ENCODE measurements at places on chromosomes 13 and 19. TPM values are rescaled to one million over a fixed set of nuclear protein-coding genes. Genes with fewer than 3 reads are reported as not detected.

- DNase-seq = no peak
These were observed 145.7 kb downstream of the ABCC4 start for GRCh38 chr13:95155504-95155903.

- no peak for DNase-seq
These were observed 725 bp downstream of the FAM124A start for GRCh38 chr13:51222686-51223559.

GRCh38 chr13:77422724-77423123, 95.8 kb upstream of the MYCBP2 start:
- DNase-seq = no peak

GRCh38 chr13:113292021-113292862, 4.8 kb upstream of the LAMP1 start:
- DNase-seq = peak; percentile 37

GRCh38 chr13:33519561-33520467, 234.3 kb upstream of the STARD13 start:
- peak; percentile 84 for DNase-seq

- DNase-seq = no peak
These were observed 117.8 kb upstream of the IRS2 start for GRCh38 chr13:109904218-109904617.

FGF9 gene
- total RNA-seq = 4.3 TPM

ELANE gene
- total RNA-seq = not detected

DNA sequence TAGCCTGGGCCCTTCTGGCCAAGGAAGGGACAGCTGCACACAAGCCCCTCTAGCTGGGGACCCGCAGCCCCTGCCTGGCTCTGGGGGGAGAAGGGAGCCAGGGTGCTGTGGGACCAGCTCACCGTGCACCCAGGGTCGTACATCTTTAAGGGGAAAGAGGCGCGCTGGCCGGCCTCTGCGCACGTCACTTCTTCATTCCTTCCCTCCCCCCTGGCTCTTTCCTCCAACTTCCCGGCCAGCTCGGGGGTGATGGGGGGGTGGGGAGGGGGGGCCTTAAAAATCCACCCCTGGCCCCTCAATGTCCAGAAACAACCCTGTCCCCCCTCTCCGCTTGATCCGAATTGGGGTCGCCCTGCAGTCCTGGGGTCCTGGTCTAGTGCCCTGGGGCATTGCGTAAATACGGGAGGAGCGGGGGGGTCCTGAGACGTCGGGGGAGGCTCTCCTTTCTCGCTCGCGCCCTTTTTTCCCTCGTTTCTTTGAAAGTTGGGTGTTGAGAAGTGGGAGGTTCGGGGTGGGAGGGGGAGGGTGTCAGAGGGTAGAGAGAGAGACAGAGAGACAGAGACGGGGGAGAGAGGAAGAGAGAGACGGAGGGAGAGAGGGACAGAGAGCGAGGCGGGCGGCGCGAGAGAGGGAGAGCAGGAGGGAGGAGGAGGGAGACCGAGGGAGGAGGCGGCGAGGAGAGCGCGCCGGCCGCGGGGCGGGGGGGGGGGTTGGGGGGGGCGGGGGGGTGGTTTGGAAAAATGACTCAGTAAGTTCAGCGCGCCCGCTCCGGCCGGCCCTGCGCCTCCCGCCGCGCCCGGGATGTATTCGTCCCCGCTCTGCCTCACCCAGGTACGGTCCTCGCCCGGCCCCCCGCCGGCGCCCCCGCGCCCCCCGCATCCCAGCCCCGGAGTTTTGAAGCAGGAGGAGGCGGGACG, at the start of gene NFIC:
Gene NFIC, plus strand, starts transcription at position 748 of the 917 bp plus-strand sequence. Its CDS starts 54 bp downstream, at position 802.
- DNase-seq = peak; percentile 90

GRCh38 chr13:62057286-62057685, 641.6 kb upstream of the PCDH20 start:
- no peak for DNase-seq

- peak; percentile 19 for DNase-seq
These were observed 109.2 kb upstream of the SLC7A1 start for GRCh38 chr13:29704648-29705047.

DNA sequence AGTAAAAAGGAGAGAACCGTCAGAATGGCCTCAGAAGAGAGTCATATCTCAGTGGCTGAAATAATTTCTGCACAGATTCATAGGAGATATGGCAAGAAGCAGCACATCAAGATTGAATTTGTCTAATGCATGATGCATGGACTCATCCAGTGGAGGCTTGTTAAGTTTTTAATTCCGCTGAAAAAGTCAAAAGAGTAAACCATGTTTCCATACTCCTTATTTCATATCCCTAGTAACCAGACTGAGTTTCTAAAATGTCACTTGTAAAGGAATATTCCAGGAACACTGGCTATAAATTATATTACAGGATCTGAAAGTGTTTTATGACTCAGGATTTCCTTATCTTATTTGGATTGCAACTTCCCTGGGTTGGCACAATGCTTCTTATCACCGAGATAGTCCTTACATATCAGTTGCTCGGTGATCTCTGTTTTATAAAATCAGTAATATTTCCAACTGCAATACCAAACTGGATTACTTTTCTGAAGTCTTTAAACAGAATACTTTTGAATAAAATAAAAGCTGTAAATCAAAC, 180.2 kb upstream of the TSC22D1 start:
- DNase-seq = no peak

DNA sequence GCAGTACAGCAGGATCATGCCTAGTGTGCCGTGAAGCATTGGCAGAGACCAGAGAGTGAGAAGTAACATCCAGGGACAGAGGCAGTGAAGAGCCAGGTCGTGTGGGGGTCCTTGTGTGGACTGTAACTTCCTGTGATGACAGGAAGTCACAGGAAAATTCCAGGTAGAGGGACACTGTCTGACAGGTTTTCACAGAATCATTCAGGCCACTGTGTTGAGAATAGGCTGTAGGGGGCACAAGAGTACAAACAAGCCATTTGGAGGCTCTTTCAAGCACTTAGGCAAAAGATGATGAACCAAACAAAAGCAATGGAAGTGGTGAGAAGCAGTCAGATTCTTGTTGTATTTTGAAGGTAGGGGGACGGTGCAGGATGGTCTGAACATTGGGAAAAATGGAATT, 46.4 kb downstream of the N4BP2L1 start:
- no peak for DNase-seq

LPAR2 gene
- total RNA-seq = not detected

- no peak for DNase-seq
These were observed 315 bp downstream of the ZNF492 start for GRCh38 chr19:22634450-22634827.

DNA sequence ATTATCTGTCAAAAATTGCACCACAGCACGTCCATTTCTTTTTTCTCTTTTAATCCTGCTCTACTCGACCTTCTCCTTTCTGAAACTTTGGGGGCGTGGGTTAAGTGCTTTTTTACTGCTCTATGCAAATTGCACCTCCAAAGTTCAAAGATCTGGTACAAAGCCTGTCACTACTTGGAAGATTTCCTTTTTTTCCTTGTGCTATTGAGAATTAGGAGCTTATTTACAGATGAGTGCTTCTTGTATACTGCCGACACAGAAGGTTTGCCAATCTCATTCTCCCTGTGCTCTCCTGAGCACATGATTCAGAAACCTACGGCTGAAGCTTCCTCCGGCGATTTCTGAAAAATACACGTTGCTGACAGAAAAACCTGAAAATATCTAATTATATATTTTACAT, 94.8 kb downstream of the TEX29 start:
- DNase-seq = no peak

GRCh38 chr19:588093-588740, 1.5 kb upstream of the HCN2 start:
- peak; percentile 73 for DNase-seq

- peak; percentile 89 for DNase-seq
These were observed 84.3 kb downstream of the NUFIP1 start for GRCh38 chr13:44904967-44905366.

CILP2 gene
- total RNA-seq = 0.66 TPM

CEACAM4 gene
- not detected for total RNA-seq

DNA sequence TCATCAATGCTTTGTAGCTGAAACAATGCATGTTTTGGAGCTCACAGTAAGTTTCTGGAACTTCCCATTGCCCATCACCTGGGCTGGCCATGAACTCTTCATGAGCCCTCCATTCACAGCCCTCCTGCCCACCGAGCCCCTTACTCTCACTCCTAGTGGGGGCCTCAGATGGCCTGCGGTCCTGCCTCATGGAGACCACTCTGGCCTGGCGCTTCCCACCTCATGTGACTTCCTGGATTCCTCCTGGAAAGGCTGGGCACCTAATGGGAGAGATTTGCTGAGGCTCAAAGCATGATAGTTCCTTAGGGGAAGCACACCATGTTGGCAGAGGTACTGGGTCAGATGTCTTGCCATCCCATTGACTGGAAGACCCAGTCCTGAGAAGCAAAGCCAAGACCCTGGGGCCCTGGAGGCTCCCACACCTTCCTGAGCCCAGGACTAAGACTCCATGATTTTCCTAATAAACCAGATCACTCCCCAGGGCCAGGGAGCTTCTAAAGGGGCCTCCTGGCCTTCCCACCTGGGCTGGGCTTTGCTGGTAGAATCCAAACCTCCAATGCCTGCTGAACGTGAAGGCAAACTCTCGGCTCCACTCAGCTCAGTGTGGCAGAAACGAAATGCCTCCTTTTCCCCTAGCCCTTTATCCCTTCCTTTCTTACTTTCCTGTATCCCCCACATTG, 49.4 kb upstream of the ZNF536 start:
- no peak for DNase-seq

- DNase-seq = no peak
These were observed 80.6 kb upstream of the SIAH3 start for GRCh38 chr13:45932172-45932571.

GRCh38 chr13:60138674-60139073, 25.1 kb downstream of the DIAPH3 start:
- DNase-seq = no peak

GRCh38 chr19:18322318-18322758, 538 bp downstream of the LSM4 start:
- peak; percentile 74 for DNase-seq

DNA sequence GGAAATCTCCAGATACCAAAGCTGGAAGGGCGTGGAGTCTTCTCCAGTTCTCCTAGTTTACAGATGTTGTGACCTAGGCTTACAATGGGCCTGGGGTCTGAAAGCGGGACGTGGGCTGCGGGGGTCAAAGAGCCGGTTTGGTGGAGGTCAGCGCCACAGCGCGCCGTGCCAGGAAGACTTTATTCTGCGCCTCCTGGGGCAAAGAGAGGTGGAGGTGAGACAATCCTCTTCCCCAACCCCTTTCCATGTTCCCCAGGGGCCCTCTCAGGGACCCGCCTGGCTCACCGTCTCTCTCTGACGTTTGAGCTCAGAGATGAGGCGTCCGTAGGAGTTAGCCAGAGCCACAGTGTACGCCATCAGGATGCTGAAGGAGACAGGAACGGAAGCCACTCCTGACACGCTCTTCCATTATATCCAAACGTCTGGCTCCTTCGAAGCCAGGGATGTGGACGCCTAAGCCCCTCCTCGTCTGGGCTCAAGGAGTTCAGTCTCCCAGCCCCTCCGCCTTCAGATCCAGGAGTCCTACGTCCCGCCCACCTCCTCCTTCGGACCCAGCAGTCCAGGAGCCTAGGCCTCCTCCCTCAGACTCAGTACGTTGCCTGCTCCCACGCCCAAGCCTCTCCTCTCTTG, 776 bp upstream of the LENG1 start:
- DNase-seq = no peak

GRIN2D gene
- 0.03 TPM for total RNA-seq

OR7A5 gene
- total RNA-seq = not detected

F2RL3 gene
- not detected for total RNA-seq

DNA sequence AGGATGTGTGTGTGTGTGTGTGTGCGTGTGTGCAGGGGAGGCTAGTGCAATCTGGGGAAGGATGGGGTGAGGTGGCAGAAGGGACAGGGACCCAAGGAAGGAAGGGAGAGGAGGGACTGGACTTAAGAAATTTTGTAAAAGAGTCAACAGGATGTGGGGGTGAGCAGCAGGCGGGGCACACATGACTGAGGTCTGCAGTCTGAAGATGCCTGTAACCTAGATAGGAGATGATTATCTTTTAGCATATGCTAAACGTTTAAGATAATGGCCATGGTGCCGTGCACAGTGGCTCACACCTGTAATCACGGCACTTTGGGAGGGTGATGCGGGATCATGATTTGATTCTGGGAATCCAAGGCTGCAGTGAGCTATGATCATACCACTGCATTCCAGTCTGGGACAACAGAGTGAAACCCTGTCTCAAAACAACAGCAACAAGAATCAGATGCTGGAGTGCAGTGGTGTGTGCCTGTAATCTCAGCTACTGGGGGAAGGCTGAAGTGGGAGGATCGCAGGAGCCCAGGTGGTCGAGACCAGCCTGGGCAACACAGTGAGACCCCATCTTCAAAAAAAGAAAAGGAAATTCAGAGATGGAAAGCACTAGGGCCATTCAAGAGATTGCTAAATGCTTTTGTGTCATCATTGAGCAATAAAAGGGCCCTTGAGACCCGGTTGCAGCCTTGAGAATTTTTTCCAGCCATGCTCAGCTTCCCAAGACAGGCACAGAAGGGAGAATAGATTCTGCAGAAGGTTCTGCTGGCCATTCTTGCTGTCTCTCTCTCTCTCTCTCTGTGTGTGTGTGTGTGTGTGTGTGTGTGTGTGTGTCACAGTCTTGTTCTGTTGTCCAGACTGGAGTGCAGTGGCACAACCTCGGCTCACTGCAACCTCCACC, 3.8 kb upstream of the ZNF414 start:
- DNase-seq = no peak

RHPN2 gene
- total RNA-seq = 18.6 TPM

- peak; percentile 10 for DNase-seq
These were observed 495.9 kb downstream of the GPC5 start for GRCh38 chr13:91894316-91894715.

KLK15 gene
- total RNA-seq = not detected

DNA sequence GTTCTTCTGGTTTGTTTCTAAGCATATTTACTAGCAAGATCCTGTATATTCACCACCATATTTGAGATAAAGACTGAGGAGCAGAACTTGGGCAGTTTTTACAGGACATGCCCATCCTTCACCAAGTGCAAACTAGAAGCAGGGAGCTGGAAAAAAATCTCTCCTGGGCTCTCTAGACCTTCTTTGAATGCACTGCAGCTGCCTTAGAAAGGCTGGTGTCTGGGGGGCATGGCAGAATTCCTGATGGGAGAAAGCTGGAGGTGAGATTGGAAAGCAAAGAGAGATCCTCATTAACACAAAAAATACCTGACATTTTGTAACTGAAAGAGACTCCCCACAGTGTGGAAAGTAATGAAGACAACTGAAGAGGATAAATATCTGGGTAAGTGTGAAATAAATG, 1612.1 kb downstream of the OLFM4 start:
- no peak for DNase-seq

DNA sequence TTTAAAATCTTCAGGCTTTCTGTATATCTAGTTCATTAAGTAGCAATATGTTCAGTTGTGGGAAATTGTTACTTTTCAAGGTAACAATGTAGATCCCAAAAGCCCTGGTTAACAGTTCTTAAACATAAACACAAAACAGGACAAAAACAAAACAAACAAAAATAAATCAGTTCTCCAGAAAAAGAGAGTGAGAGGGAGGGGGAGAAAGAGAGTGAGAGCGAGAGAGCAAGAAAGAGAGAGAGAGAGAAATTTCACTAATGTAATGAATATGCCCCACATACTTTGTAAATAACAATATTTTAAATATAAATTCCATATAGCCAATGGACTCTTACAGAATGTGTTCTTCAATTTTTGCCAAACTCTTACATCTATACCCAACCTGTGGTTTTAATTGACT, 275.5 kb downstream of the GPC6 start:
- no peak for DNase-seq

NCAN gene
- 0.07 TPM for total RNA-seq

ZNF560 gene
- not detected for total RNA-seq

ZNF790 gene
- 0.36 TPM for total RNA-seq
